Activated CD4-positive, alpha-beta T cell treated with anti-CD3 and anti-CD28 coated beads for 24 hours (primary cell): ENCODE measurements at places on chromosomes 1 and 21.

DNA sequence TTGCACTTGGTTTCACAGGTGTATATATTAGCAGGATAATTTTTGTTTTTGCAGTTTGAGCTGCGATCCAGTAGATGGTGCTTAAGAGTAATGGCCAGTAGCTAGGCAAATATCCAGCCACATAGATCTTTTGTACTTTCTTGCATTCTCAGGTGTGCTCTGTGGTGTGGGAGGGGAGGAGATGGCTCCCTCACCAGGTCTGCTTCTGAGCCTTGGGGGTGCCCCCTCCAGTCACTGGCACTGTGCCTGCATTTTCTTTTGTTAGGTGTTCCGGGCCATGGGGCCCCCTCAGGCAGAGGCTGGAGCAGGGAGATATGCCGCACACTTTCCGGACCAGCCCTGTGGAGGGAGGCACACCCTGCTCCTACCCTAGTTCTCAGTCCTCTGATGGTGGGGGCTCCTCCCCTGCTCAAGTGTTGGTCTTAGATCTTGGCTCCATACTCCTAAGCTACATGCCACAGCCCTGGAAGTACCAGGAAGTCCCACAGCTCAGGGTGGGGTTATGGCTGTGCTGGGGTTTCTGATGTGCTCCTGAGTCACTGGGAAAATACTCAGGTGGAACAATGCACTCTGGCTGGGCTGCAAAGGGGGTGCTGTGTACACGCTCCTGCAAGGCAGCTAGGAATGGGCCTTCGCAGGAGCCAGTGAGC lies 197.6 kb upstream of the DMRTA2 start:
- DNase-seq, result no peak

- DNase-seq, result no peak
Observed at GRCh38 chr1:1426496-1427105, 5.5 kb upstream of the ANKRD65 start.

DNA sequence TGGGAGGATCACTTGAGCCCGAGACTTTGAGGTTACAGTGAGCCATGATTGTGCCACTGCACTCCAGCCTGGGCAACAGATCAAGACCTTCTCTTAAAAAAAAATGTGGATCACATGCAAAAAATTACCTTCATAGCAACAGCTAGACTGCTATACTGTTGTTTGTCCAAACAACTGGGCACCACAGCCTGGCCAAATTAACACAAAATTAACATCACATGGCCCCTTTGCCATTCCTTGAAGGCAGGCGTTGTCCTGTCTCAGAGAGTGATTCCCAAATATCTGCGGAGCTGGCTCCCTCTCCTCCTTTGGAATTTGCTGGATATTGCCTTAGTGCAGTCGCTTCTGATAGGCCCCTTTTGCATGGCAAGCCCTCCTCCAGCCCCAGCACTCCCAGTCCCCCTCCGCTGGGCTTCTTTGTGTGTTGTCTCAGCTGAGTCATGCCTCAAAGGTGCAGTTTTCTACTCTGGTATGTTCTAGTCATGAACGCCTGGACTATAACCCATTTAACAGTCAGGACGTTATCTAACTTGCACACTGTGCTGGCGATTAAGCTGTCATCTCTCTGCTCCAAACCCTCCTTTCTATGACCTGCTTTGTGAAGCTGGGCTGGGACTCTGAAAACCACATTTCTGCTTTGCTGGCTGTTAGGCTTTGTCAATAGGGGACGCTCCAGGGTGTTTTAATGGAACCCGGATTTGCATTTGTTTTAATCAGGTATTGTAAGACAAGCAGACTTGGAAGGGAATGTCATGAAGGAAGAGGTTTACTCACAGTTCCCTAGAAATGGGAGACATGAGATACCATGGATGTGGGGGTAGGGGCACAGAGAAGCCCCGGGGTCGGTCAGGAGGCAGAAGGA lies 20.1 kb upstream of the HPCAL4 start:
- DNase-seq, result no peak

DNA sequence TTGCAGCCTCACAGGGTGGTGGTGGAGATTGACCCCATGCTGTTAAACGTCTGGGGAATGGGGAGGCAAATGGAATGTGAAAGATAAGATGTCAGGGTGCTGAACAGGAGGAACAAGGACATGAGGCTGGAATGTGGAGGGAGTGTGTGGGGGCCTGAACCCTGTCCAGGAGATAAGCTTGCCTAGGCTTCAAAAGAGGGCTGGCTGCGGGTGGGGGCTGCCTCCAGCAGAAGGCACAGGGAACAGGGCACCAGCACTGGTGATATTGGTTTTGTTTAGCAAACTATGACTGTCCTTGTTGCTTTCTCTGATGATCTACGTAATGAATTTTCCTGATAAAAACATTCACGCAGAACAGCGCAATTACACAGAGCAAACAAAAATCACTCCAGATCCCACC lies 52.4 kb upstream of the LRP8 start:
- no peak for DNase-seq

DNA sequence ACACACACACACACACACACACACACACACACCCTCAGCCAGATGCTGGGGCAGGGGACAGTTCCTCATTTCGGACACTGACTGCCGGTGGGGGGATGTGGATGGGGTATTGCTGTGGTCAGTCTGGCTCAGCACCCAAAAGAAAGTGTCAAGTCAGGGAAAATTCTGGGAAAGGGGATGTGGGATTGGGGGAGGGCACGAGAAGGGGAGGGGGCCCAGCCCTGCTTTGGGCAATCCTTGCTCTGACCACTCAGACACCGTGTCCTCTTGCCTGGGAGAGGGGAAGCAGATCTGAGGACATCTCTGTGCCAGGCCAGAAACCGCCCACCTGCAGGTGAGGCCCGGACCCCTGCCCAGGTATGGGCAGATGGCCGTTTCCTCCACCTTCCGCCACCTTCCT lies at the start of gene C1QC:
Gene C1QC (plus strand): TSS at position 253 of the 400 bp plus-strand sequence. CDS start 391 bp downstream, outside the sequence.
- DNase-seq, result no peak

GRCh38 chr1:234498448-234499118 lies 19.6 kb upstream of the TARBP1 start:
- no peak for DNase-seq

DNA sequence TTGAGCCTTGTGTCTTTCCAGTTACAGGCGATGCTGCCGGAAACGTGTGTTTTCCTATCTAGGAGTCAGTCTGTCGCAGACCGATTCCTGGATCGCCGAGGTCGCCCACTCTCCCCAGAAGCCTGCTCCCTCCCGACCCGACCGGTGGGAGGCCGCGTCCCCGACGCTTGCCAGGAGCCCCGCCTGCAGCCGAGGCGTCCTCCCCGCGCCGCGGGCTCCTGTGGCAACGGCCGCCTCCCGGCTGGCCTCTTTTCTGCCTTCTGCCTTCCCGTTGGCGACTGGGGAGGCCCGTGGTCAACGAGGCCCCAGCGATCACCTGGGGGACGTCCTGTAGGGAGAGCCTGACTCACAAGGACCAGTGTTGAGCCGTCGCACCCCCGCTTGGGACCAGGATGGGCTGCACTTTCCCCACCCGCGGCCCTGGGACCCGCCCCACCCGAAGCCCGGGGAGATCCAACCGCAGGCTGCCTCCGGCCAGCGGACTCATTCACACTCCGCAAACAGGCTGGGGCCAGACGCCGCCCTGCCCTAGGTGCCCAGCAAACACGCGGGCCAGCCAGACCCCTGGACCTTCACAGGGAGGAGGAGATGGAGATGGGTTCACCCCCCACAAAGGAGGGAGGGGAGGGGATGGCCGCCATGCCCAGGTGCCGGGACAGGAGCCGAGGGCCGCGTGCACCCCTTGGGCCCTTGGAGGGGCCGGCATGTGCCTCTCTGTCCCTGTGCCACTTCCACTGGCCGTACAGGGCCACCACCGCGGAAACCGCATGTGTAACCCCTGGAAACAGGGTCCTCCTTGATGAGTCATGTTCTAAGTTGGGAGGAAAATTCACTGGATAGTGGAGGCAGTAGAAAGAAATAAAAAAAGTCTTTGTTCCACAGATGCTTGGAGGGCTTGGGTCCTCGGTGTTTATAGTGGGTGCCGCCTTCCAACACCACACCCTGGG lies 7.2 kb upstream of the COL6A1 start:
- no peak for DNase-seq

DNA sequence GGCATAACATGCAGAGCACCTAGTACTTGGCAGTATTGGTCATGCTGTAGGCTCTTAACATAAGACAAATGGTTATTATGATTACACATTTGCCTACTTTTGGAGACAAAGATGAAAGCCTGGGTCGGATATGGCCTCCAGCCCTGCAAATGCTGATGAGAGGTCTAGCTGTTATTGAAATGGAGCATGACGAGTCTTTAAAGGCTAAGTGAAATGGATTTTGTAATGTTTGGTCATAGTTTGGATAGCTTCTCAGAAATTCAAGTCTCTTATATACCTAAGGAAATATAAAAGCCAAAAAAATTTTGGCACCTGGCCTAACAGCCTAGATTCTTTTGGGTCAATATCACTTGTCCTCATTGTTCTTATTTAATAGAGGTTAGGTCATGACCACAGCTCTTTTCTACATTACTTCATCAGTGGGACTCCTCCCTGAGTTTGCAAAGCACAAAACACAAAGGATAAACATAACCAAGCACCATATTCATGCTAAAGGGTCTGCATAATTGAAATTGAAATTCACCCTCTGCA lies 69.2 kb upstream of the WLS start:
- DNase-seq, result no peak

DNA sequence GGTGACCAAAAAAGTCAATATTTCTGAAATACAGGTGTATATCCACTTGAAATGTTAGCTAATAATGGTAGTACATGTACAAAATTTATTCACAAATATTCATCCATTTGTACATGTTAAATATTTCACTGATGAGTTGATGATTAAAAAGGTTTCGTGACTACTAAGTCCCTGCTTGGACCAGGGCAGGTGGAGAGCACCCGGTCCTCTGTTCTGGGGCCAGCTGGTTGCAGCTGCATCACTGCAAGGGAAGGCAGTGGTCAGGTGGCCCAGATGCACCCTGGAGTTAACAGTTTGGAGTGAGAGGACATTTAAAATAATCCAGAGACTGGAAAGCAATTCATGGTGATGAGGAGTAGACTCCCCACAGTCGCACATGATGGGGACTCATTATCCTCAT lies 141.2 kb downstream of the ZBTB18 start:
- DNase-seq, result no peak

- no peak for DNase-seq
Observed at GRCh38 chr1:108644984-108645383, 15.9 kb downstream of the HENMT1 start.

GRCh38 chr1:220076861-220077762 lies 12.5 kb downstream of the BPNT1 start:
- no peak for DNase-seq

- DNase-seq, result no peak
Observed at GRCh38 chr1:117985239-117985638, 55.7 kb downstream of the WDR3 start.

DNA sequence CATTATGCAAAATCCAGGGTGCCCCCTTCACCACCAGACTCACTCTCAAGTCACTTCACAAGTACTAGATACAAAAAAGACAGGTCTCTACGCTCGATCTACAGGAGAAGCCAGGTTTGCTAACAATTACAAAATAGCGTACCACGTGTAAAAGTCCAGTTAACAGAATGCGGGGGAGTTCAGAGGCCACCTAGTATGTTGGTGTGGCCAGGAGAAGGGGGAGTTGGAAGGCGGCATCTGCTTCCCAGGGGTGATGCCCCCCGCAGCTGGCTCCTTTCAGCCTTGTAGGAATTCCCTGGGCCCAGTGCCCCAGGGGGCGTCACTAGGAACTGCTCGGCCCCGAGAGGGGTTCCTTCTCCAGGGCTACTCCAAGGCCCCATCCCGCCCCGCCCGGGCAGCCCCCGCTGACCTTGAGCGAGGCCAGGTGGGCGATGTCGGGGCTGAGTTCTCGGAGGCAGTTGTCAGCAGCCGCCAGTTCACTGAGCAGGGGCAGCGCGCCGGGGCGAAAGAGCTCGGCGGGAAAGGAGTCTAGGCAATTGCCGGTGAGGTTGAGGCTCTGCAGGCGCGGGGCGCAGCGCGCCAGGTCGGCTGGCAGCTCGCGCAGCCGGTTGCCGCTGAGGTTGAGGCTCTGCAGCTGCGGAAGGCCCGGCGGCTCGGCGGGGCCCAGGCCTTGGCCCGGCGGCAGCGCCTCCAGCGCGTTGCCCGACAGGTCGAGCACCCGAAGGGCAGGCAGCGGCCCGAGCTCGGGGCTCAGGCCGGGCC lies 664 bp downstream of the LRRC47 start:
- no peak for DNase-seq

DNA sequence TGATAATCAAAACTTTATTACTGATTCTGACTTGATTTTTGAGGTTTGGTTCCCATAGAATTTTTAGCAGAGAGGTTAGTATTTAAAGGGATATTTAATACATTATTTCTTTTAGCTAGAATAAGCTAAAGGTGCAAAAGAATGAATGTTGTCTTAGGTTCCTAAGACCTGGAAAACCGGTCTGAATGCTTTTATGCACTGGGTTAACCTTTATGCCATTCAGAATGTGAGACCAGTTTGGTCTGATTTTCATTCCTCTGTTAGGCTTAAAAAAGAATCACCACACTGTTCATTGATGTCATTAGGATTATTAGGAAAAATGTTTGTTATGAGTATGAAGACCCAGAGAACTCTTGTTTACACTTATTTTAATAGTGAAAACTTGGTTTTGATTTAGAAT lies 30.1 kb downstream of the RAP1A start:
- DNase-seq, result no peak

DNA sequence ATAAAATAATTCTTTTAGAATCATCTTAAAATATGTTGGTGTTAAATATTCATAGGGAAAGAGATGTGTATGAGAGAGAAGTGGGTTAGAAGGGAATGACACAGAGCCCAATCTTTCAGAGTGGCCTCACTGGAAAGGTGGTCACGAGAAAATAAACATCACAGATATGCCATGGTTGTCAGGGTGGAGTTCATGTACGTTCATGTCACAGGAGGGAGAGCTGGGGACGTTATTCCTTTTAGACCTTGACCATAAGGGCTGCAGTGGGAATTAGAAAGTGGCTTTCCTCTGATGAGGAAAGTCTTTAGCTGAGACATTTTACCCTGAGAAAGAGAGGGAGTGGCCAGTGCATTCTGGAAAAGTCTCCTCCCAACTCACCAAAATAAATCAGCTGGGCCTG lies 90.6 kb upstream of the TNR start:
- no peak for DNase-seq

- no peak for DNase-seq
Observed at GRCh38 chr1:187646536-187647107, 817.9 kb downstream of the PLA2G4A start.

DNA sequence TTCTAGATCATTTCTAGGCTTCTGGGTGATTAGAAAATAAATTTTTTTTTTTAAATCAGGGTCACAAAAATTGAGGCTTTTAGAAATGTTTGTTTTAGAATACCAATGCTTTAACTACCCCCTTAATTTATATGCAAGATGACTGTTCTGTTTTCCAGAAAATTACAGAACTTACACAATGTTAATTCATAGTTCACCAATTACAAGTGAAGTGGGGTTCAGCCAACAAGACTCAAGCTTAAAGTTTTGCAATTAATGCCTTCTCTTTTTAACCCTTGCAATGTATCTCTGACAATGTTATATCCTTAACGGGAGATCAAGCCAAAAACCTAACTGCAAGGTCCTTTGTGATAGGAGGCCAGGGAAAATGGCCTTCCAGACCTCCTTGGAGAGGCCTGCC lies 5.6 kb downstream of the PRELP start:
- DNase-seq, result no peak

DNA sequence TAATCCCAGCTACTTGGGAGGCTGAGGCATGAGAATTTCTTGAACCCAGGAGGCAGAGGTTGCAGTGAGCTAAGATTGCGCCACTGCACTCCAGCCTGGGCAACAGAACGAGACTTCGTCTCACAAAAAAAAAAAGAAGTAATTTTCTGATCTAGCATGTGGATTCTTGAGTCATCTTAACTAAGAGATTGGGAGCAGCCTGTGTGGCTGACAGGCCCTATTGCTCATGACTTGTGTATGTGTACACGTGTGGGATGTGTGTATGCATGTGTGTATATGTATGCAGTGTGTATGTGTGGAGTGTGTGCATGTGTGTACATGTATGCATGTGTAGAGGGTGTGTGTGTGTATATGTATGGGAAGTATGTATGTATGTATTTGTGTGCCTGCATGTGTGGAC lies 29.5 kb downstream of the DOP1B start:
- no peak for DNase-seq
